ENCODE measurements at places on chromosomes 4 and X.

- no peak for DNase-seq
Observed at GRCh38 chr4:165059386-165059785, 5.7 kb downstream of the TRIM75 start.

DNA sequence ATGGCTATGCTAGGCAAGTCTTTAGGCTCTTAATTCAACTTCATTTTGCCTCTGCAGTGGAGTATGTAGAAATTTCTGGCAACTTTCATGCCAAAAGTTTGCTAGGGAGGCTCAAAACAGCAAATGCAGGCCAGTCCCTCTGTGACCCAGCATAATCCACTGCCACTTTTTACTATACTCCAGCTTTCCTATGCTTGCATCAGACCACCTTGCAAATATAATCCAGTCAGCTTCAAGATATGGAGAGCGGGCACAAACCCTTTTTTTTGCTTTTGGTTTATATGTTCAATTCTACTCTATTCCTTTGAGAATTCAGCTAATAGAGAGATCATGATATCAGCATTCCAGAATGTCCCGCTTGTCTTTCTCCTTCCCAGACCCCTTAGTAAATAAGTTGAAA, 192.0 kb upstream of the PABPC4L start:
- DNase-seq, result no peak

GRCh38 chr4:157004279-157005161, 32.9 kb upstream of the PDGFC start:
- DNase-seq, result no peak

DNA sequence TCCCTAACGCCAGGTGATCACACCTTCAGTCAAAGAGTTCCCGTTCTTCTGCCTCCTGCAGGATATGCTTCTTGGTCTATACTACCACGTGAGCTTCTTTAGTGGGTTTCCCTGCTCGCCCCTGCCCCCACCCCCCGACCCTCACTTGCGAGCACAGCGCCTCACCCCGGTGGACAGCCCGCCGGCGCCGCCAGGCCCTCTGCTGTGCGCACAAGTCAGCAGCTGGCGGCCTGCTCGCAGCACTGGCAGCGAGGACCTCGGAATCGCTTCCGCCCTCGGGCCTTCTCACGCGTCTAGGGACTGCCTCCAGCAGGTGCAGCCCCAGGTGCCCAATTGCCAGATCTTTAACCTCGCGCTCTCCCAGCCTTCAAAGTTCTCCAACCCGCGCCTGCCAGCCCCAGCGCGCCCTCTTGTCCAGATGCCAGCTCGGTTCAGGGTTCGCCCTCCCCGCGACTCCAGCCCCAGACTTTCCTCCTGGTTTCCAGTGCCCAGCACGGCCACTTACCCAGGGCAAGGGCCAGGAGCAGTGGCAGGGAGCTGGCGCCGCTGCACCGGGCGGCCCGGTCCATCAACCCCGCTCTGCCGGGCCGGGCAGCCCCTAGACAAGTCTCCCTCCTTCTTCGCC, 454 bp downstream of the BTC start:
- no peak for DNase-seq

DNA sequence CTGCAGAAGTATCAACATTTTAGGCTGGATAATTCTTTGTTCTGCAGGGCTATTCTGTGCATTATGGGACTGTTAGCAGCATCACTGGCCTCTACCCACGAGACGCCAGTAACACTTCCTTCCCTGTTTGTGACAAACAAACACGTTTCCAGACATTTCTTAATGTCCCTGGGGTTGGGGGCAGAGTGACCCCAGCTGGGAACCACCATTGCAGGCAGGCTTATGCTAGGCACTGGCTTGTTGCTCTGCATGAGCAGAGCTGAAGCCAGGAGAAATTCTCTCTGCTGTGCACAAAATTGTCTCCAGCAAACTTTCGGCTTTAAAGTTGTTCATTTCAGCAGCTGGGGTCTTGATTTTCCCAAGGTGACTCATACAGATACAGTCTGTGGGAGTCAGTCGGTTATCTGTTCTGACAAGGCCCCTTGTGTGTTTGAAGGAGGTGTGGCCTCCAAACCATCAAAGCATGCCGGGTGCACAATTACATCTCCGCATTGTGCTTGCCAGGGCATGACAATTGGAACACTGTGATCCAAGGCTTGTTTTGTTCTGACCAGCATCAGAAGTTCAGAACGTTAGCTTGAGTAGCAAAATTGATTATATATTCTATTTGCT, 156.4 kb upstream of the BOD1L1 start:
- DNase-seq, result no peak

DNA sequence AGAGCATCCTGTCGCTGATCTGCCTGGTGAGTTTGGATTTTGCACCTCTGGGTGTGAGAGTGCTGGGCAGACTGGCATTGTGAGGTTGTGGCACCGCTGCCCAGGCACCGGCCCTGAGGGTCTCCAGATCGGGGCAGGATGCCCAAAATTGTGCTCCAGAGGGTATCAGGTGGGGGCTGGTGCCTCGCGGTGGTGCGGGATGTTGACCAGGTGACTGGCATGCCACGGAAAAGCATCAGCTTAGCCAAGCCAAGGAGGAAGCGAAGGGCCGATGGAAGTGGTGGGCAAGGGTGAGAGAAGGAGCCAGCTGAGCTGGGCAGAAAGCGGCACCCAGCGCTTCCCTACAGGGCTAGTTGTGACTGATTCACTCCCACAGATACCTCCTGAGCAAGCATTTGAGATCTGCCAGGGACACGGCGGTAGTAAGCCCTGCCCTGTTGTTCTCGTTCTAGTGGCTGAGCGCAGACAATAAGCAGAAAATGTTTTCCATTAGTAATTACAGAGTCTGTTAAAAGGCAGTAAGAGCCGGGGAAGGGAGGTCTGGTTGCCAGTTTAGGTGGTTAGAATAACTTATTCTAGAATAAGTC, 809 bp downstream of the ZFP92 start:
- no peak for DNase-seq

- DNase-seq, result no peak
Observed at GRCh38 chr4:140252141-140252741, 98.3 kb upstream of the MAML3 start.

DNA sequence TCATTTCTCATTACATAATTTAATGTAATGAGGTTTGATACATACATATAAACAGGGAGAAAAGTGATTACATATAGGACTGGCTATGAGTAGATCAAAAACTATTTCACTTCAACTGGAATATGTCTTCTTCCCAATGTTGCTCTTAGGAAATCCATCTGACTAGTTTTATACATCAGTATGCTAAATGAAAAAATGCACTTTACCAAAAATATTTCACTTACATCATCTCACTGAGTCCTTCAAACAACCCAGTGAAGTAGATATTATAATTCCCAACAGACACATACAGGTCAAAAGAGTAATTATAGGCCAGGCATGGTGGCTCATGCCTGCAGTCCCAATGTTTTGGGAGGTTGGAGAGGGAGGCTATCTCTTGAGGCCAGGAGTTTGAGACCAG, 215.9 kb downstream of the MID1 start:
- no peak for DNase-seq

GRCh38 chr4:55258152-55258865, 87.7 kb upstream of the SRD5A3 start:
- no peak for DNase-seq

DNA sequence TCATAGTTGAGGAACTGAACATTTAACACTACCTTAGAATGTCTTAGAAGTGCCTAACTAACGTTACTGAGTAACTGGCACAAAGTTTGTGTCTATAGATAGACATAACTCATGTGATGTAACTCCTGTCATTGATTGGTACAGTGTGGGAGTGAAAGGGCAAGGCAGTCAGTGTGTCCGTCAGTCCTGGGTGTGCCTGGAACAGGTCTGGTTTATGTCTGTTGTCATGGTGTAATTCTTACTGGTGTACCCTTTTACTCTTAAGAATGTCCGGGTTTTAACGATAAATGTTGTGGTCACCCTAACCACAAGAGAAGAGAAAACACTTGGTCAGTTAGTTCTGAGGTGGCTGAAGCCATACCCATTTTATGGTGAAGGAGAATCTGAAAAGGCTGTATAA, 93.1 kb upstream of the ESX1 start:
- no peak for DNase-seq

DNA sequence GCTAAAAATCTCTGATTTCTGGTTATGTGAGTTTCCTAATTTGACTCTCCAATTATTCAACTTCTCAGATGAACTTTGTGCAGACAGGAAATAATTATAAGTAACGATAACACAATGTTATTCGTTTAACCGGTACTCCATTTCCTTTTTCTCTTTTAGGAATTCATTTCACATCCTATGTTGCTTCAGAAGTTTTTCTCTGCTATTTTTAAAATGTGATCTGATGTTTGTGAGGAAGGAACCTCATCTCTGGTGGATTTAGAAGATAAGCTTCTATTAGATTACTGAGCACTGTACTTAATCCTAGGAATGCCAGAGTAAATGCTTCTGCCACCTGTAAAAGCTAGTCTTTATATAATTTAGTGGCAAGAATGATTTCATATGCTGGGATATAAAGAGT, 116.0 kb upstream of the ETNPPL start:
- DNase-seq, result no peak

GRCh38 chr4:186932631-186933187, 209.1 kb upstream of the FAT1 start:
- no peak for DNase-seq

DNA sequence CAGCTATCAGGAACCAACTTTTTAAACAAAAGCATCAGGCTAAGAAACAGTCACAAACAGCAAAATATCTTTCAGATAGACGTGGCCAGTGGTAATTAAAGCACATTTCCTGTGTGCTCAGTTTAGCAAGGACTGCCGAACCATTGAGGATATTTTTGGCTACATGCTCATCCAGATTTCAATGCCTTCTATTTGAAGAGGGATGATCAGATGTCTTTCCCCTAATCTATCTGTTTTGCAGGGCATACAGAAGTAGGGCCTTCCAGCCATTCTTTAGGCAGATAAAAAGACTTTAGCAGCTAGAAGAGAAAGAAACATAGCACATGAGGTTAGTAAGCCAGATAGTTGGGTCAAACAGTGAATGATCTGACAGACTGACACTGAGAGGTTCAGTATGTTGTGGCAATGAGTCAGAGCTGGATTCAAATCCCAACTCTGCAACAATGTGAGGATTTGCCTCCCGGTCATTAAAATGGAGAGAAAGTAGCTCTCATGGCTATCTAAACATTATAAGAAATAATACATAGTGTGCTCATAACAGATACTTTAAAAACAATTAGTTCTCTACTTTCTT, 100.0 kb upstream of the PRKG2 start:
- no peak for DNase-seq

DNA sequence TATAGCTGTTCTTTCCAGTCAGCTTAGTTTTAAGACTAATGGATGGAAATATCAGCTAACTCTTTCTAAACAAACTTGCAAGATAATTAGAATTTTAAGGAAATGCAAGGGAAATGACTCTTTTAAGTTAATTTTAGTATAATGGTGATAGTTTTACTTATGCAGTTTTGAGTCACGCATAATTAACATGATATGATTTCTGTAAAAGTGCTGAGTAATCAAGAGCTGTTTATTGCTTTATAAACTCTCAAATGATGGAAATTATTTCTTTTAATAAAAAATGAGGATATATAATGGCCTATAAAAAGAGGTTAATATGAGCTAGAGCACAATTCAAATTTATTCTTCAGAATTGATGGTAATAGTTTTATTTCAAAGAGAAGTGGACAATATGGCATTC, 385.9 kb downstream of the GLUD2 start:
- no peak for DNase-seq

DNA sequence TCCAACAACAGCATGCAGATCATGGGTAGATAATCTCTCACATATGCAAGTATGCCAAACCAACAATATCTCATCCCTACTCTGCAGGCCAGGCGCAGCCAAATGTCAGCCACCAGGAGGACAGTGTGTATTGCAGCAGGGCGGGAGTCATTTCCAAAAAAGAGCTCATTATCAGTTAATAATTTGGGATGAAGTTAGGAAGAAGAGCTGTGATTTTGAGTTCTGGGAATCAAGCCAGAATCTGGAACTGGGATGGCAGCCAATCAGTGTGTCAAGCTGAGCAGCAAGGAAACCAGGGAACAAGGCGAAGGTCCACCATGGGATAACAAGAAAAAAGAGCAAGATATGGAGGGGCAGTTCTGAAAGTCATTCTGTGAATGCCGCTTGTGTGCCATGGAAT, 88.2 kb upstream of the CAMK2D start:
- DNase-seq, result no peak

DNA sequence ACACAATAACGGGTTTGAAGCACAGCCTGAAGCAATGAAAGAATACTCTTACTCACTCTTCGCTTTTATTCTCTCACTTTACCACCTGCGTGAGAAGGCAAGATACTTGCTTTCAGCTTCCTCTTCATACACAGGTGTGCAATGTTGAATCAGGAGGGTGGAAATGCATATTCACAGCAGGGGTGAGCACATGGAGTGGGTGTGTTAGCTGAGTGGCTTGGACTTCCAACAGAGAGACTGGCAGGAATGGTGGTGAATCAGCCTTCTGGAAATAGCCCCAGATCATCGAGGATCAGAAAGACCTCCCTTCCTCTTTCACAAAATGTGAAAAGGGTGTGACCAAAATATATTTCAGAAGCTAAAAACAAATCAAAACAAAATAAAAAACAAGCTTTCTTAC, 521.2 kb downstream of the STIM2 start:
- no peak for DNase-seq

GRCh38 chrX:40107291-40108161, 9.8 kb upstream of the BCOR start:
- DNase-seq, result no peak

DNA sequence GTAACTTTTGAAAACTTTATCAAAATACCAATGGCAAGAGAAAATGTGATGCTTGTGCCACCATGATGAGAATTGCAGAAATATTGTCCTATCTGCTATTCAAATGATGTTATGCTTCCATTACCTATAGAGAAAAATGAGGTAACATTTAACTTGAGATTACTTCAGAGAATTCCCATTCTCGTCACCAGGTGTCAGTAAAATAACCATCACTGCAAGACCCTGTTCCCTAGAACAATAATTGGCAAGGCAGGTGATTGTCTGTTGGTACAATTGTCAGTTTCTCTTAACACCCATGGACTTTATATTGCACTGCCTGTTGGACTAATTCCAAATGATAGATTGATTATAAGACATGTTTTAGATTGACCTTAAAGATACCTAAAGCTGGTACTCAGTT, 179.9 kb downstream of the GABRG1 start:
- DNase-seq, result no peak

DNA sequence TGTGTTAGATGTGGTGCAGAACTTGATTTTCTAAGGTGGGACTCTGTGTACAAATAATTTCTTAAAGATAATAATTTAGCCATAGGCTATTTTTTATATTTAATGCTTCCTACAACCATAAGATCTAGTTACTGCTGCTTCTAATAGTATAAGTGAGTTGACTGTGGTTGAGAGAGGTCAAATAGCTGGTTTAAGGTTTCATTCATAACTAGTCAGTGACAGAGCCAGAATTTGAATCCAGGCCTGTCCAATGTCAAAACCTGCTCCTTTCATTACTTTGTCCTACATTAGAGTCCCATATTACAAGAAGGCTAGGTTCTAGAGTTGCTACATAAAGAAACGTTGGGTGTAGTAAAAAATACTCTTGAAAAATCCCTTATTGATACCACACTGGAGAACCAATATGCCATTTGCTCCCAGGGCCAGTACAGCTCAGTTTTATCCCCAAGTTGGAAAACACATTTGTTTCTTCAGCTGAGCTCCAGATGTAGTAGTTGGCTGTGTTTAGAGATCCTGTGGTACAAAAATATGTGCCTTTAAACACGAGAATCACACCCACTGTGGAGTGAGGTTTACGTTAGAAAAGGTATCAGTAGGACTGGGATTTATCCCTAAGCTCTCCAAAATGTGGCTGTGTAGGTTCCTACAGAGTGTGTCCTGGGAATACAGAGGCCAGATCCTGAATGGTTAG, 84.3 kb downstream of the REPS2 start:
- DNase-seq, result no peak

Data from CD8-positive, alpha-beta memory T cell (primary cell).